ENCODE measurements at places on chromosomes 6 and 20.

DNA sequence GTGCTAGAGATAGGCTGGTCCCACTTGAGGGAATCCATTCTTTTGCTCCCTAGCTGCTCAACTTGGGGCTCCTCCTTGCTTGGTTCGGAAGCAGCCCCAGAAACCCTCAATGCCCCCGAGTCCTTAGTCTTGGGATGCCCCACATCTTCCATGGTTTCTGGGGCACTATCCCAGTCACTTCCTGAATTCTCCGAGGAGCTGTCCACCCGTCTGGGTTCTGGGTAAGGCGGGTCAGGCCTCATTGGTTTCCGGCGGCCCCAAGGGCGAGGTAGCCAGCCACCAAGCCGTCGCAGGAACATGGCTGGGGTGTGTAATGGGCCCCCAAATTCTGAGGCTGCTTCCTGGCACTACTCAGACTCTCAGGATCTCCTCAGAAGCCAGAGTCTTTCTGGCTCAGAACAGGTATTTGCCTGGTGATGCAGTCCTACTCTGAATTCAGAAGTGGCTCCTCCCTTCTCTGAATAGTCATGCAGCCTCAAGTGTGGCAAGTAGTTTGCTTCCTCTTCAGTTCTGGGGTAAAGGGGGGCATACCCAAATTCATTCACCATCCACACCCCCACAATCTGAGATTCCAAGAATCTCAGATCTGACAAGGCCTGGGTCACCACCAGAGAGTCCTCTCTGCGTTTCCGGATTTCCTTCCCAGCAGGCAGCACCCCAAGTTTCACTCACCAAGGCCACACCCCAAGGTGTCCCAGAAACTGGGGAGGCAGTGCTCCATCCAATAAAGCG is 763 bp downstream of the C6orf47 start:
- DNase-seq: no peak

DNA sequence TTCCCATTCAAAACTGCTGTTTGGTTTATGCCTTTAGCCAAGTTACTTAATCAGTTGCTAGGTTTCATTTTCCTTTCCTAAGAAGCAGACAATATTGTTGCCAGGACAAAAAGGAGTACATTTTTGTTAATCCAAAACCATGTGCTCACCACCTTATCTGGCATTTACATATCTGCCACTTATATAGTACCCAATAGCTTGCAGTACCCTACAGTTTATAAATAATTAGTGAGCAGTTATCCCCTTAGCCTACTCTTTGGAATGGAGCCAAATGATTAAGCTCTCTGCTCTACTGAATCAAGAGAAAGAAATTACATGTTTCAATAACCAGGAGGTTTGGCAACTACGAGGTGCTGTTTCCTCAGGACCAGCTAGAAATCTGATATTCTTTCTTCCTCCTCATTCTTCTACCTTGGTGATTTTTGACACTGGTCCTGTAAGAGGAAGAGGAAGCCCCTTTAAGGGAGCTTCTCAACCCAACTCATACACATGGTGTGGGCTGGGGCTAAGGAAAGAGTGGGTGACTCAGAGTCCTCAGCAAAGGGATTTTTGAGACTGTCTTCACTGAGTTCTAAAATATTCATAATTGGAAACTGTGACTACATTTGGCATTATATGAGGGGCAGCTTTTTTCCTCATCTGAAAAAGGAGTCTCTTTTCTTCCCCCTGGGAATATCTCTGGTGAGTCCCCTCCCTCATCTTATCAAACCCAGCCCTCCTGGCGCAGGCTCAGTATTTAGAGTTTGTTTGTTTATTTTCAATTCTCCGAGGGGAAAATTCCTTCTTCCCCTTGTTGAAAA is 1.5 kb downstream of the ZNFX1 start:
- DNase-seq: no peak

DNA sequence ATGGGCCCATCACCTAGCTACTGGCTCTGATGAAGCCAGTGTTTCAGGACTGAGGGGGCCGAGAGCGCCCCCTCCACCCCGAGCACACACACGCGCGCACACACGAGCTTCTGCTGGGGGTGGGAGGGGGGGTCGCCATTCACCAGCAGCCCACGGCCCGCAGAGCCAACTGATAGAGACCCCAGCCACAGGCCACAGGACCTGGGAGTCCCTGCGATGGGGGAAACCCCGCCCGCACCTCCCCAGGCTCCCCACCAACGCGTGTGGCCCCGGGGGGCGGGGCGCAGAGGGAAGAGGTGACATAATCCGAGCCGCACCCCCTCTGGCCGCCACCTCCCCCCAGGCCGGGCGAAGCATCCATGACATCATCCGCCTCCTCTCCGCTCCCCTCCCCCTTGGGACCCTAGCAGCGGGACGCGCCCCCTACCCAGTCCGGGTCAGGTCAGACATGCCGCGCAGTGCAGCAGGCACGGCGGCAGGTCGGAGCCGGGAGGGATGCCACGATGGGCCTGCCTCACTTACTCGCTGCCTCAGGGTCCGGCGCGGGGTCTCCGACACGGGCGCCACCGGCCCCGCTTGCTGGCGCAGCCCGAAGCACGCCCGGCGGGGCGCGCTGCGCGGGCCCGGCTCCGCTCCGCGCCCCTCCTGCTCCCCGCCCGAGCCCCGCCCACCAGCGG is at the start of gene LZTS3:
TSS of gene LZTS3 (minus strand) at position 617 of the 677 bp plus-strand sequence. CDS start 6,386 bp downstream, outside the sequence.
- peak; percentile 83 for DNase-seq

GRCh38 chr20:13006825-13007224 is 1.9 kb upstream of the SPTLC3 start:
- no peak for DNase-seq

GRCh38 chr6:35777356-35778102 is 1.1 kb downstream of the CLPSL2 start:
- DNase-seq: no peak
